ENCODE measurements at places on chromosomes 11 and 22.
A peak's percentile ranks its signal among the peaks of the same experiment; 100 is the strongest.

- peak; percentile 98 for DNase-seq
These were observed 15.6 kb downstream of the SCYL1 start for GRCh38 chr11:65540290-65541092.

- peak; percentile 42 for DNase-seq
These were observed 103.4 kb upstream of the ASPHD2 start for GRCh38 chr22:26325641-26326040.

DNA sequence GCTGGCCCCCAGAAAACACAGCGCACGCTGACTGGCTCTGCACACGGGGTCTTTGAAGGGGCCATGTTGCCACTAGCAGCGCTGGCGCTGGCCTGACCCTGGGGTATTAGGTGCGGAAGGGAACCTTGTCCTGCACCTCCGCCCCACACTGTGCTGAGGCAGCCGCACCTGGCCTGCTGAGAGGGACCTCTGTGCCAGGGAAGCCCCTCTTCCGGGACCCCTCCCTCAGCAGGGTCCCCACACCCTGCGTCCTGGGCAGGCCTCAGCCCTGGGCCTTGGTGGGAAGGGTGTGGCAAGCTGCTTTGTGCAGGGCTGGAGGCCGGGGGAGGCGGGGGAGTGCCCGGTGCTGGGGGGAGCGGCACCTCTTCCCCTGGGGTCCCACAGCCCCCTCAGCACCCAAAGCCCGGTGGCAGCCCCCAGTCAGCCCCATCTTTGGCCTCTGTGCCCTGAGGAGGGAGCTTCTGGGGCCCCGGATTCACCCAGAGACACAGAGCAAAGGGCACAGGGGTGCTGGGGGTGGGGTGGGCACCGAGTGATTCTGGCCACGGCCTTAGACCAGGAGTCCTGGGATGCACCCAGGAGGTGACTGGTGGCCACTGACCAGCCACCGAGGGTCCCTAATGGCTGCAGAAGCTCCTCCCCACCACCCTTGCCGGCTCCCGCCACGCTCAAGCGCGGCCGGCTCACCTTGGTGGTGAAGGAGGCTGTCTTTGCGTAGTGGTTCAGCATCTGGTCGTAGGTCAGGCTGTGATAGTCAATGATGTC is 11.4 kb downstream of the TTLL8 start:
- DNase-seq = no peak

DNA sequence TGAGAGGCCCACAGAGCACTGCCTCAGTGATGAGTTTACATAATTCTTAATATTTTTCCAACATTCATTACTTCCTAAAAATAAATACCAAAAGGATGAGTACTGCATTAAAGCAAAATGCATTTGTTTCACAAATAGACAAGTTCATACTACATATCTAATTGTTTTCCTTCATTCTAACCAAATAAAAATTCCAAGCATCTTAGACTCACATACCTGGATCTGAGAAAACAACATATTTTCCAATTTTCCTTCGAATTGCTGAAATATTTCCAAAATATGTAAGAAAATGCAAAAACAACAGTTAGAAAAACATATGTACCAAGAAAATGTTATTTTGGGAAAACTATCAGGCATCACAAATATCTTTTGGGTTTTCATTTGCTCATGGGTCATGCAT is 127.9 kb upstream of the CEP126 start:
- DNase-seq = peak; percentile 32

GRCh38 chr11:88508759-88509581 is 171.4 kb upstream of the CTSC start:
- DNase-seq = peak; percentile 57

DNA sequence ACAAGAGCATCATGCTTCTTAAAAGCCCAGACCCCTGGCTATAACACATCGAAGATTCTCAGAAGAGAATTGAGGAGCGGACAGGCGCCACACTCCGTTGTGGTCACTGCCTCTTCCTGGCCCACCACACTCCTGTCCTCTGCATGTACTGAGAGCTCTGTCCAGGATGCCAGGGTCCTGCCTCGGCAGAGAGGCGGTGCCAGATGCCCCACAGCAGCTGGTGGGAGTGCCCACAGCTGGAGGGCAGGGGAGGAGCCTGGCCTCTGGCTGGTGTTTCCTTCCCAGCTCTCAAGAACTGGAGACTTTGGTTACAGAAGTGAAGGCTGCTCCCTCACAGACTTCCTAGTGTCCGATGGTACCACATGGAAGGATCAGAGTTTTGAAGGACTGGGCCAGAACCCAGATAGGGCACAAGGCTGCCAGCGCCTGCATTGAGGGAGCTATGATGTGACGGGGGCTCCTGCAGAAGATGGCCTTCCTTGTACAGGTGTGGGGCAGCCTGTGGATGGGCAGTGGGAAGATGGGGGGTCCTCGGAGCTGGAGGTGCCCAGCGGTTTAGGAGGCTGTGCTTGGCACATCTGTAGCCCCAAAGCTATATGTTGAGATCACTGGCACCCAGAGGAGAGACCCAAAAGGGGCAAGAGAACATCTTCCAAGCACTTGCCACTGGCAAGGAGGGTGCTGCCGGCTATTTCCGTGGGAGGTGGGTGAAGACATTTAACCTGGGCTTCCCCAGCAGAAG is 19.4 kb downstream of the RSPH14 start:
- DNase-seq = no peak

GRCh38 chr22:33841281-33842005 is 78.8 kb downstream of the LARGE1 start:
- peak; percentile 61 for DNase-seq

DNA sequence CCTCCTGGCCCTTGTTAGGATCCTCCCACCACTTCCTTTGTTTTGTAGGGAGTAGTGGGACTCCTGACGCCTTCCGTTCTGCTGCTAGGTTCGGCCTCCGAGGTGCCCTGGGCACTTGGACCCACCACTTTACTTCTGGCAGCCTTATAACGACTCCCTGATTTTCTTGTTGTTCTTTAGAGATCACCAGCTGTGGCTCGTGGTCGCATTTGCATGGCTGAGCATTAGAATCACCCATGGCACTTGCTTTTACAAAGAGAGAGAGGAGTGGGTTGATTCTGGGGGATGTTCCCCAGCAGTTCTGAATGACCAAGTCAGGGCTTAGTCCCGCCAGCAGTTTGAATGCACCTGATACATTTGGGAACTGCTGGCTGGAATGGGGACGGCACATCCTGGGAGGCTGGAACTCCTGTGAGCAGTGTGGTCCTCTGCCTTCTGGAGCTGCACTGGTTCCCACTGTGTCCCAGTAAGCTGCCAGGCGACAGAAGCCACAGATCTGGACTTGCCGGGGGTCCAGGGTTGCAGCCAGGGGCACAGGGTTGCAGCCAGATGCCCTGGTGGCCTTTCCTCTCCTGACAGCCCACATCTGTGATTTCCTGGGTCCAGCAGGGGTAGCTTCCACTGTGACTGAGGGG is 4.1 kb downstream of the TUB start:
- DNase-seq = no peak

DNA sequence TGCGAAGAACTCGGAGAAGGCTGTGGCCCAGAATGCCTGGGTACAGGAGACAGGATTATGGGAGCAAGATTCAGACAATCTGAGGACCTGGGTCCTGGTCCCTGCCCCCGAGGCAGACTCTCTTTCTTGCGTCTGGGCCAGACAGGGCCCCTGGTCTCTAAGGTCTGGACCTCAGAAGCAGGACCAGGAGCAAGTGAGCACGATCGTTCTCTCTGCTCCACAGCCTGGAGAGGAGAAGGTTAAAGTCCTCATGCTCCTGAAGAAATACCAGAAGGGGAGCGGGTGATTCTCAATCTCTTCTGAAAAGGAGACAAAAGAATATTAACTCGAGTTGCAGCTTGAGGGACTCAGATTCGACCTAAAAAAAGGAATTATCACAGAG is 349.9 kb downstream of the CADM1 start:
- no peak for DNase-seq

DNA sequence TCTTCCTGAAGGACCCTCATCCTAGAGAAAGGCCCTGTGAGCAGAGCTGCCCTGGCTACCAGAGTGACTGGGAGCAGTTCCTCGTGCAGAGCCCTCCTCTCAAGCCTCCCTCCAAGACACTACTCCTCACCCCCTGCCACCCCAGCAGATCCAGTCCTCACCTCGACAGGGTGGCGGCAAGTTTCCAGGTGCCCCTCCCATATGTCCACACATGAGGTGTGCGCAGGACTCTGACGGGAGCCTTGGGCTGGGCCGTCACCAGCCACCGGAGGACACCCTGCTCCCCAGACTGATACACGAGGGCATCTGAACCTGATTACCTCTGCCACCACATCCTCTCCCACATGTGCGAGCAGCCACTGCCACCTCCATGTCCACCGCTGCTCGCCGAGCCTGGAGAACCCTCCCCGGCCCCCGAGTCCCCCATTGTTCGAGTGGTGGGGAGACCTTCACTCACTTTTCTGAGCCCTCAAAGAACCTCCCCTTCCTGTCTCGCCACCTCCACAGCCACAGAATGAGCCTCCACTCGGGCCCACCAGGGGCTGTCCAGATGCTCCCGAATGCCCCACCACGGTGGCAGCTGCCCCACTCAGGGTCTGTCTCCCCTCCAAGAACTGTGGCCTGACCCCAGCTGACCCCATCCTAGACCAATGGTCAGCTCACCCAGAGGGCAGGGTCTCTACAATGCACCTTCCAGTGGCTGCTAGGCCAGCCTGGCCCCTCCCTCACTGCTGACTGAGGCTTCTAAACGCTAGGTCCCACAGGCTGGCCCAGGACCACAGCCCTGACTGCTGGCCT is 62.5 kb downstream of the DGCR2 start:
- DNase-seq = no peak

- DNase-seq = no peak
These were observed 33.2 kb downstream of the HORMAD2 start for GRCh38 chr22:30113494-30113893.

- DNase-seq = no peak
These were observed 88.4 kb downstream of the UBASH3B start for GRCh38 chr11:122743949-122744348.

DNA sequence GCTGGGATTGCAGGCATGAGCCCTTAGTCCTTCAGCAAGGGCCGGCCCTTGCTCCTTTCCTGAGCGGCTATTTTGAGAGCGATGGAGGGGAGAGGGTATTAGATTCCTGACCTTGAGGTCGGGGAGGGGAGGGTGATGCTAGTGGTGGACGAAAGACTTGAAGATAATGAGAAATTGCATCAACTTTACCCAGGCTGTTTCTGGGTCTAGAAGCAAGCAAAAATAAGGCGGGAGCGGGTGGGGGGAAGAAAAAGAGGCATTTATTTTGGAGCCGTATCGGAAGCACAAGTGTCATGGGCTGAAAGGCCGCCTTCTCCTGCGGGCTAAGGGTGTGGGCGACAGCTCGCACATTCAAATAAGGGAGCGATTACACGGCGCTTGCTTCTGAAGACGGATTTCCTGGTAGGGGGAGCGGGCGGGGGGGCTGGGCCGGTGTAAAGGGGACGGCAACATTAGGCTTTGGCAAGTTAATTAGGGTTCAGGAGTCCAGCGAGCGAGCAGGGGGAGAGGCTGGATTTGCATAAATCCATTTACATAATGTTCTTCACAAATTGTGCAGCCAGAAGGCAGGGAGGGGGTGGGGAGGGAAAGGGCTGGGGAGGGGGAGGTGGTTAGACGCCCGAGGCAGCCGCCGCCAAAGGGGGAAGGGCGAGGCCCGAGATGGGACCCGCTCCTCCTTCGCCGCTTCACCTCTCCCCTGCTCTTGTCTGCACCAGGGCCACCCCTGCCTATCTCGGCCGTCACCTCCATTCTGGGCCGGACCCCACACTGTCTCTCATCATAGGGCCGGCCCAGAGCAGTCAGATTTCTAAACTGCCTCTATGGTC is 245.9 kb downstream of the MIAT start:
- DNase-seq = no peak

DNA sequence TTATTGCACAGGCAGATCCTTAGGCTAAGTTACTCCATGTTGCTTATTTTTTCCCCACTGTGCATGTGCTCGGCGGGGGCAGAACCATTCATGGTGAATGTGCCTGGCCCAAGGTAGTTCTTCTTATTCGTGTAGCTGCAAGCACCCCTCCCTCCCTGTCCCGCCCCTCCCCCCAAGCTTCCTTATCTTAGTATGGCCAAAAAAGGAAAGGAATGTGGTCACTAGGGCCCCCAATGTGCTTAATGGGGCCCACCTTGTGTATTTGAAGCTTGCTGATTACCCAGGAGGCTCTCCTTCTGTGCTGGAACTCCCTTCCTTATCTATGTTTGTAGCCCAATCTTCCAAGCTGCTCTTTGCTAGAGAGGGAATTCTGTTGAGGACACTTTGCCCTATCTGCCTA is 1259.7 kb upstream of the RAG2 start:
- DNase-seq = no peak

DNA sequence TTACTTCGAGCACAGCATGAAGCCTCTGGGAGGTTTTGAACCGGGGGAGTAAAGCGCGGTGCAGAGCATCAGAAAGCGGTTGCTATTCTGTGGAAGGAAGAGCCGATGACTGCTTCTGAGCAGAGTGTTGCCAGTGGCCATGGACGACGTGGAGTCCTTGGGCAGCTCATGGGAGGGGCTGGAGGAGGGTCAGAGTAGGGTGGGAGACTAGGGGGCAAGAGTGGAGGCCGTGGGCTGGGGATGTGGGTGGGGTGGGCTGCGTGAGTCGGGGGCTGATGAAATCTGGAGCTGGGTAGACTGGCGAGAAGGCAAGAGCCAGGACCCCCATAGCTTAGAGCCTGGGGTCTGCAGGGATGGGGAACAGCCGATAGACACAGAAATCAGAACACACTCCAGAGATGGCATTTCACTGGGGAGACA is 40.2 kb downstream of the TBC1D22A start:
- DNase-seq = no peak

- DNase-seq = no peak
These were observed 117.8 kb downstream of the SERGEF start for GRCh38 chr11:17894929-17895658.

GRCh38 chr11:3052109-3052479 is 5.1 kb downstream of the CARS1 start:
- DNase-seq = no peak

GRCh38 chr11:84390441-84391078 is 1104.4 kb upstream of the CCDC90B start:
- no peak for DNase-seq

DNA sequence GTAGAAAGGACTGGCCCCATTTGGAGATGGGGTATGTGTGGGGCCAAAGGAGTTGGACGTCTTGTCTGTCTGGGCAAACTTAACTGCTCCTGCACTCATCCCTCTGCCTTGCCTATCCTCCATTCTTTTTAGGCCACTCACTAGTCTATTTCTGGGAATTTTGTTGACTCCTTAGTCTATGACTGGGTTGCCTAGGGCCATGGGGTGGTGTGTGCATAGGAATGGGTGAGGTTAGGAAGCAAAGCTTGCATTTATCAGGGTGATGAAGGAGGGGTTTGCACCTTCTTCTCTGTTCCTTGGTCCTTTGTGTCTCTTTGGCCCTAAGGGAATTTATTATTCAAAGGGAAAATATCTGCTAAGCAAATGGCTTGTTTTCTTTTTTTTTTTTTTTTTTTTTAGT is 80.9 kb upstream of the OR9Q1 start:
- no peak for DNase-seq

DNA sequence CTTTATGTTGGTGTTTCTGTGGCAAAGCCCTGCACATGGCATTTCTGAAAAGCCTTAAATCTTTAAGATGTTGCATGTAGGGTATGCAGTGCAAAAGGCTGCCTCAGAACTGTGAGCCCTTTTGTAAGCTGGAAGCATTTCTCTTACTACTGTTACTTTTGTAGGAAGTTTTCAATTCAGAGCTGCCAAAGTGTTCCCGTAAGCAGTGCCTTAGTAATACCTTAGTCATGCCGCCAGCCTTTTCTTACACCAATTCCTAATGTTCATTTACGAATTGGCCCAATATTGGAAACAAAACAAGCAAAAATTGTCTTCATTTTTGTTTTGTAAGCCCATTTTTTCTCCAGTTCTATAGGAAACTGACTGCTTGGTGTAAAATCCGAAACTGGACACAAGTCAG is 67.4 kb upstream of the RASSF10 start:
- DNase-seq = no peak

All from AG20443 (cell line).